ENCODE measurements at places on chromosomes 1 and 21.
A peak's percentile ranks its signal among the peaks of the same experiment; 100 is the strongest.

- no peak for DNase-seq
Observed at GRCh38 chr1:152960452-152961044, 9.9 kb upstream of the SPRR4 start.

GRCh38 chr1:85201340-85202091, 700 bp upstream of the SYDE2 start:
- DNase-seq, result peak; percentile 67

GRCh38 chr1:195769461-195769860, 838.8 kb downstream of the KCNT2 start:
- DNase-seq, result no peak

- DNase-seq, result no peak
Observed at GRCh38 chr1:246032031-246032551, 475.0 kb downstream of the SMYD3 start.

DNA sequence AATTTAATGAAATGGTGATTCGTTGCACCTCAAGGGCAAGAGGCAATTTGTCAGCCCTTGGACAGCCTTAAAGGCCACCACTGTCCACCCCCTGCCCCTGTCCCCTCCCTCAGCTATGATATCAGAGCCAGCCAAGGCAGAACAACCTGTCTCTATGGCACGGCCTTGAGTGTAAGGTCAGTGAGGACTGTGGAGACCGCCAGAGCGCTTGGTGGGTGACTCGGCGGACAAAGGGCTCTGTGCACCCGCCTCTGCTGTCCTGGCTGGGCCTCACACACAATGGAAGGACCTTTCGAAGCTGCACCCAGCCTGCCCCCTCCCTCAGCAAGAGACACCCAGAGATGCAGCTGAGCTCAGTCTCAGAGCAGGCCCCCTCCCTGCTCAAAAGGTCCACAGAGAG, 50.6 kb downstream of the SDC3 start:
- no peak for DNase-seq

DNA sequence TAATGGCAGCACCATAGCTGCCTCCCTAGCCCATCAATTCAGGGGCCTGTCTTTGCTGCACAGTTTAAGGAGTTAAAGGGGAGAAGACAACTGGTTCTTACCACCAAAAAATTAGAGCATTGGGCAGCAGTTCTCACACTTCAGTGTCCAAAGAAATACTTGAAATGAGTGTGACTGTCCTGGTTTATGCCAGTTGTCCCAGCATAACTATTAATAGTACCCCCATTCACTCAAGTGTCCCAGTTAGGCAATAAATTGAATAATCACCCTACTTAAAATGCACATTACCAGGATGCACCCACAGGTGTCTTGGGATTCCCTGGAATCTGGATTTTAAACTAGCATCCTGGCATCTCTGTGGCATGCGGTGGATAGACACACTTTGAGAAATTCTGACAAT, 51.1 kb downstream of the FAM163A start:
- no peak for DNase-seq

DNA sequence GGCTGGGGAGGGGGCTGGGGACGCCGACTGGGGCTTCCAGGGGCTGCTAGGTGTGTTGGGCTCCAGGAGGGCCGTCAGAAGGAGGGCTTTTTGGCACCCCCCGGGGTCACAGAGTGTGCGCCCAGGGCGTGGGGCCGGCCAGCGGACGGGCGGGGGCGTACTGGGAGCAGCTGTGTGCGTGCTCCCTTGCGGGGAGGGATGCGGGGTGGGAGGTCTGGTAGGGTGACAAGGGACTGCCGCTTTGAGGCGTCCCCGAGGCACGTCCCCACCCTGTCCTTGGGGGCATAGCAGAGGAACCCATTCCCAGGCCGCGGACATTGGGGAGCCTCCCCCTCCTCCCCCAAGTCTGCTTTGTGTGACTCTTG, 1.1 kb downstream of the FOXO6 start:
- DNase-seq, result no peak

- no peak for DNase-seq
Observed at GRCh38 chr1:77991638-77992037, 12.8 kb upstream of the FUBP1 start.

DNA sequence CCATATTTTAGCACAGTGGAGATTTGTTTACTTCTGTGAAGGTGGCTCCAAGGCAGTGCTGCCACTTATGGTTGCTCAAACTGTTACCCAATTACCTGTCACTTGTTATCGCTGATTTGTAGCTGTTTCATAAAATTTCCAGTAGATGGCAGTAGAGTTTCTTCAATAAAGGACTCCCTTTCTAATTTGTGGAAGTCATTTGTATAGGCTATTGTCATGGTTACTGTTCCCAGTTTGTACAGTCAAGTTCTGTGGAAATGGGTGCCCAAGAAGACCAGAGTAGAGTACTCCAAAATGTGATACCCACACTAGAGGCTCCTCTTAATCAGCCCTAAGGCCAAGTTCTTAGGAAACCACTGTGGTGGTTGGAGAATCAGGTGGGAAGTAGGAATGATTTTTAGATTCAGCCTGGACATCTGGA, 186.1 kb downstream of the CLEC20A start:
- DNase-seq, result no peak

DNA sequence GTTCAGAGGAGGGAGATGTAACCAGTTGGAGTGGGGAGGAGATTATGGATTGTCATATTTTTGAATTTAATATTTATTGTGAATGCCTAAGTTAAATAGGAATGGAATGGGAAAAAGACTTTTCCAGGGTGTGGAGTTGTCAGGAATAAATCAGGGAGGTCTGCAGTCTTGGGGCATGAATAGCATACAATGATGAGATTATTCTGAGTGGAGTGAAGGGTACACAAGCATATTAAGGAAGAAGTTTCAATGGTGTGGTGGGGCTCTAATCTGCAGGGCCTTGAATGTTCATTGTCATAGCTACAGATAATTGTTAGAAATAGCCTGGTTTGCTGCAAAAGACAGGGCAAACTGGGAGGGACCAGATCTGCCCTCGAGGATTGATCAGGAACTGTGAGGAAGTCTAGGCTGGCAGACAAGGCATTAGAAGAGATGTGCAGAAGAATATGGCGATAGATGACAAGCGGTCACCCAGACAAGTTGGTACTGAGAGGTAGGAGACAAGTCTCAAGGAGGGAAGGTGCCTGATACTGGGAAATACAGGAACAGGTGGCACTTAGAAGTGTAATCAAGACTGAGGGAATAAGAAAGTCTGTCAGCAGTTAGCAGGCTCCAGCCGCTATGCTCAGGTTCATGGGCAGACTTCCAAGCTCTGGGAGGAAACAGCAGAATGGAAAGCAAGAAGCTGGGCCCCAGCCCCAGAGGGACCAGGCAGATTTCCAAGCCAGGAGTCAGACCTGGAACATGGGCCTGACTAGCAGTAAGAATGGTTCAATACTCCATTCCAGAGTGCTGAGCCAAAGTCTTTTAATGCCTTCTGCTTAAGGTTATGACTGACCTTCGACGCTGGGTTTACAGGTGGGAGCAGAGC, 20.9 kb upstream of the RGL1 start:
- DNase-seq, result no peak

- DNase-seq, result no peak
Observed at GRCh38 chr1:59856725-59857338, 42.1 kb downstream of the HOOK1 start.

- DNase-seq, result no peak
Observed at GRCh38 chr1:68723791-68724190, 226.9 kb upstream of the DEPDC1 start.

GRCh38 chr1:6889875-6890480, 104.7 kb downstream of the CAMTA1 start:
- peak; percentile 47 for DNase-seq

DNA sequence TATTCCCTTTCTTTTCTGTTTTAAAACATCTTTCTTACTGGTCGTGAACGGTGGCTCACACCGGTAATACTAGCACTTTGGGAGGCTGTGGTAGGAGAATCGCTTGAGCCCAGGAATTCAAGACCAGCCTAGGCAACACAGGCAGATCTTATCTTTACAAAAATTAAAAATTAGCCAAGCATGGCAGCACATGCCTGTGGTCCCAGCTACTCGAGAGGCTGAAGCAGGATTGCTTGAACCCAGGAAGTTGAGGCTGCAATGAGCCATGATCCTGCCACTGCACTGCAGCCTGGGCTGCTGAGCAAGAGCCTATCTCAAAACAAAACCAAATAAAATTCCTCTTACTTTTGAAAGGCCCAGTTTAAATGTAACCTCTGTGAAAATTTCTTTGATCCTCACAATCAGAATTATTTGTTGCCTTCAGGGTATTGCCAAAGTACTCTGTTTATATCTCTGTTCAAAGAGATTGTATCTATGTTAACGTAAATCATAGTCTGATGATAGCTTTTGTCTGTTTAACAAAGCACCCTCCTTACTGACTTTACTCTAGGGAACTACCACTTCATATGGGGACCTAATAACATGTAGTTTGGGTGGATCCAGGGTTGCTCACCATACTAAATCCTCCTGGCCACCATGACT, 71.6 kb downstream of the RERE start:
- no peak for DNase-seq

- no peak for DNase-seq
Observed at GRCh38 chr1:87410776-87411480, 82.2 kb downstream of the LMO4 start.

DNA sequence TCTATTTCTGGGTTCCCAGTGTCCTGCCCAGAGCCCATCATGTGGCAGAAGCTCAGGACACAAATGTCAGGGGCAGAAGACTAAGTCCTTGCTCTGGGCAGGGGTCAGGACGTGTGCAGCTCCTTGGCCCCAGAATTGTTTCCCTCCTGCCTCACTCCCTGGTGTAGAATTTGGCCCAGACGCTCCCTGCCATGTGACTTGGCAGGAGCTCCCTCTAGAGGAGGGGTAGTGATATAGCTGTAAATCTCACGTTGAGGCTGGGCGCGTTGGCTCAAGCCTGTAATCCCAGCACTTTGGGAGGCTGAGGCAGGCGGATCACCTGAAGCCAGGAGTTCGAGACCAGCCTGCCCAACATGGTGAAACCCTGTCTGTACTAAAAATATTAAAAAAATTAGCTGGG, 91.2 kb downstream of the UBIAD1 start:
- no peak for DNase-seq

GRCh38 chr1:59143811-59144210, 153.1 kb upstream of the FGGY start:
- DNase-seq, result no peak

- no peak for DNase-seq
Observed at GRCh38 chr1:30680429-30680828, 43.0 kb downstream of the MATN1 start.

- DNase-seq, result no peak
Observed at GRCh38 chr1:37846647-37847339, 12.6 kb downstream of the MTF1 start.

All from neural crest cell (in vitro differentiated cells).